GM12865 (cell line): ENCODE measurements at places on chromosomes 4 and X.

DNA sequence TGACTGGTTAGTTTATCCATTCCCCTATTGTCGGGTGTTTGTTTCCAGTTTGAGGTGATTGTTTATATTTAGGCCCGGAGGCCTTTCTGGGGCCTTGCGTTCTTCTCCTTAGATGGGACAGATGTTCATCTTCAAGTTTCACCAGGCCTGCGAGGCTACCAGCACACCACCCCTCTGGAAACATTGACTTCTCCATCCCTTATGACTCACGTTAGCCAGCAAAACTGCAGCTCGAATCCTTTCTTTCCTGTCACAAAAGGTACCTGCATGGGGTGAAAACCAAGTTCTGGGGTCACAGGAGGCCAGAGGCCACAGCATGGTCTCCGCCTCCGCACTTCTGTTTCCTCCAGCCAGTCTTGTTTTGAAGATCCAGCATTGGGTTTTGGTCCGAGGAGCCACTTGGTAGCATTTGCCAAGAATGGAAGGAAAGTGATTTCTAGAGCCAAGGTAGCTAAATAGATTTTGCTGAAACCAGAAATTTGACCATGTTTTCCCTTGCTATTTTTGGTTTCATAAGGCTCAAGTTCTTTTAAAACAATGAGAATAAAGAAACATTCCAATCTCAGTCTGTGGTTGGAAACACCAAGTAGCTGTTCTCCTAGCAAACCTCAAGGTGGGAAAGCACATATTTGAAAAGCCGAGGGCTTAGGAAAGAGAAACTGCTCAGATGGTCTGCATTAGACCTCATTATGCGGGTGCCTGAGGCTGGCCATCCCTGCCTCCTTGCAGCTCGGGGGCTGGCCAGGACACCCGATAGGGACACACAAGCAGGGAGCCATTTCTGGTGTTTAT, 5.6 kb downstream of the NYX start:
- no peak for DNase-seq

GRCh38 chrX:23554304-23554703, 113.0 kb upstream of the PRDX4 start:
- DNase-seq = peak; percentile 47

GRCh38 chrX:16212024-16212423, 44.7 kb downstream of the MAGEB17 start:
- no peak for DNase-seq

DNA sequence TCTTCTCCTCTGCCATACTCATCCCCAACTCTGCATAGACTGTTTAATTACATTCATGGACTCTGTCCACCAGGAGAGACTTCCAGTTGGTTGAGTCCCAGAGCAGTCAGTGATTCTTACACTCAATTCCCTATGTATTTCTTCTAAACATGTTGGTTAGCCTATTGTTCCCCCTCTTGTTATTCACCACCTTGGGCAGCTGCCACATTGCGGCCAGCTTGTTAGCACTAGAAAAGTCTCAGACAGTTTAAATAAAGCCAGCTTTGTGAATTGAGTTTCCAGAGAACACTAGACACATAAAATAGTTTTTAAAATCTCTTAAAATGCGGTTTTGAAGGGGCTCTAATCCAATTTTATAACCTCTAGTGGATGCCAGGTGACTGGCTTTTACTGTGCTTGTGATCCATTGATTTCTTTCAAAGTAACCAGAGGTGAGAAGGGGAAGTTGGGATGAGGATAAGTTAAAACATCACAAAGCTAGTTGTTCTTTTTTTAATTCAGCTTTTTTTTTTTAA, 827.7 kb downstream of the FSTL5 start:
- no peak for DNase-seq

DNA sequence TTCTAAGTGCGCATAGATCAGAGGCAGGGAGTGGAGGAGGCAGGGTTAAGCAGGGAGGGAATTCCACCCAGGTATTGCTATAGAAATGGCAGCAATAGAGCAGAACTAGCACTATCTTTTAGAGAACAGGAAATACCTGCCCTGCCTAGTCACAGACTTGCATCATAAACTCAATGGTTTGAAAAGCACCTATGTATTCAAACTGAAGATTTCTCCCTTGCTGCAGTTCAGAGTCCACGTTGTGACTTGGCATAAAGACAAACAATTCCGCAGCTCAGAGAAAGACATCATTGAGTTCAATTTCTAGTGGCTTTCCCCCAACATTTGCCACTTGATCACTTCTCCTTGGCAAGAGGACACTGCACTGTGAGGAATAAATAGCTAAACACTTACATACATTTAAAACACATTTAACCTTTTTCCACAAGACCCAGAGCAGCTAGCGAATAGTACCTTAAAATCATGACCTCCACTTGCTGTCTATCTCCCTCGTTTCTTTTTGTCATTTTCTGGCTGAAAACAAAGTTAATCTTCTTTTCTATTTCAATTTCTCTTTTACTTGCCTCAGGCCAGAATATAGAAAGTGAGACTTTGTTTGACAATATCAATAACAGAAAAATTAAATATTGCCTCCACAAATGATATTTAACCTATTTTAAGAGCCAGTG, 42.4 kb downstream of the SLC7A11 start:
- peak; percentile 30 for DNase-seq

- DNase-seq = peak; percentile 58
Measured at GRCh38 chr4:81472281-81473182, 825 bp upstream of the RASGEF1B start.

DNA sequence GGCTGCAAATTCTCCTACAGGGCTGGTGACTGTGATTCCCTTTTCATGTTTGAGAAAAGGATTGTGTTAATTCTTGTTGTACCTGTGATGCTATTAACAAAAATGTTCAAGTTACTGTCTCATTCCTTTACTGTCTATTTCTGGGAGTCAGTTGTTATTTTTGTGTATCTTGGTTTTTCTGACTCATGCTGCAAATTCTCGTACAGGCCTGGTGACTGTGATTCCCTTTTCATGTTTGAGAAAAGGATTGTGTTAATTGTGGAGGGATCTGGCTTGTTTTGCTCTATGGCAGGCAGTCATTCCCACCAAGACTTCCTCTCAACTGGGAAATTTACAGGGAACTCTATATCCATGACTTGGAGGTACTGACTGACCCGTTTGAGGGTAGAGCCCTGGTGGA, 693.4 kb upstream of the INTU start:
- no peak for DNase-seq

GRCh38 chrX:66672106-66672505, 33.2 kb upstream of the EDA2R start:
- DNase-seq = no peak

DNA sequence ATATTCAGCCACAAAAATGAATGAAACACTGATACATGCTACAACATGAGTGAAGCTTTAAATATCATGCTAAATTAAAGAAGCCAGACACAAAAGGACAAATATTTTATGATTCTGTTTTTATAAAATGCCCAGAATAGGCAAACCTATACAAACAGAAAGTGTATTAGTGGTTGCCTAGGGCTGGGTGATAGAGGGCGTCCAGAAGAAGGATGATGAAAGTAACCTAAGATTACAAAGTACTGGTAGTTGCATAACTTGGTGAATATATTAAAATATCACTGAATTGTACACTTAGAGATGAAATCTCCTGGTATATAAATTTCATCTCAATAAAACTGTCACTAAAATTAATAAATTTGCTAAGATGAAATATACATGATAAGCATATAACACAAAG, 67.5 kb downstream of the FBXW7 start:
- no peak for DNase-seq
